ENCODE measurements at places on chromosomes 2 and 18. TPM values are rescaled to one million over a fixed set of nuclear protein-coding genes. Genes with fewer than 3 reads are reported as not detected.

Gene UGT1A7
- total RNA-seq: not detected

Gene KCNS3
- total RNA-seq: 8.8 TPM

Gene FEV
- total RNA-seq: not detected

Gene NEU2
- 0.24 TPM for total RNA-seq

Gene EVA1A
- total RNA-seq: 142 TPM

Gene PDE11A
- total RNA-seq: 0.42 TPM

Gene REEP1
- not detected for total RNA-seq

- DNase-seq: no peak
These were observed 24.7 kb downstream of the RND3 start for GRCh38 chr2:150462770-150463169.

GRCh38 chr2:9319338-9319715 is 104.0 kb downstream of the ITGB1BP1 start:
- no peak for DNase-seq

GRCh38 chr2:161400076-161400475 is 16.0 kb upstream of the TBR1 start:
- peak; percentile 71 for DNase-seq

GRCh38 chr18:27363872-27364271 is 178.8 kb upstream of the CHST9 start:
- no peak for DNase-seq

DNA sequence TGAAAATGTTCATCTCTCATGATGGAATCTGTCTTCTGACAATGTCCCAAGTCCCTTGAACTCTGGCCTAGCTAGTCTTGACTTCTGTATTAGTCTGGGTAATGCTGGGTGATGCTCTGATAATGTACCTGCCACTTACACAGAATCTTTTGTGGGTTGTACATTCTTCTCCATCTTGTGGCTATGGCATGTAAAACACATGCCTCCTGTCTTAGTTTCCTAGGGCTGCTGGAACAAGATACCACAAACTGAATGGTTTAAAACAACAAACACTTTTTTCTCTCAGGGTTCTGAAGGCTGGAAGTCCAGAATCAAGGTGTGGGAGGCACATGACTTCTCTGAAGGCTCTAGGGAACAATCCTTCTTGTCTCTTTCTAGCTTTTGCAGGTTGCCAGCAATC is 57.1 kb downstream of the RAPGEF4 start:
- DNase-seq: no peak

DNA sequence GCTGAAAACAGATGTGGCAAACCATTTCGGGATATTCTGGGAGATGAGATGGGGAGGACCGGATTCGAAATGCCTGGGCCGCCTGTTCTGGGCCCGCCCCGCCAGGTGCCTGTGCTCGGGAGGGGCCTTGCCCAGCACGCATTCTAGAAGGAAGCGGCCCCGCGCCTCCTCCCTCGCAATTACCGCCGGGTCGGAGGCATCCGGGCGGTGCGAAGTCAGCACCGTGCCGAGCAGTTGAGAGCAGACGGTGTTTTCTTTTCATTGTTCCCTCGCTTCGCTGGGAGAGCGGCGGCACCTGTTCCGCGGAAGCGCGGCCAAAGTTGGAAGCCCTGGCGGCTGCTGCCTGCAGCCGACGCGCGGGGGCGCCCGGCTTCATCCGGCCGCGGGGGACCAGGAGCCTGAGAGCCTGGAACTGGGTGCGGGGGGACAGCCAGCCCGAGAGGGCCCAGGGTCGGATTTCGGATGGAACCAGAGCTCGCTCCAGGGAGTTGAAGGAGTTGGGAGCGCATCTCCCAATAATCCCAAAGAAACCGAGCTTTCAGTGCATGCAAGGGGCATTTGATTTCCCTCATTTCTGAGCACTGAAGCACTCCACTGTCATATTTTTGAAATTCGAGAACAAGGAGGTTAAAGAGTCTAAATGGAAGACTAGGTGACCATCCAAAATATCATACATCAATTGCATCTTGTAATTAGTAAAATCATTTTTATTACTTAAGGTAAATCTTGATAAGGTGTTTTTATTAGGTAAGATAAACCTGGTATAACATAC is 241.8 kb upstream of the RAB12 start:
- DNase-seq: no peak

DNA sequence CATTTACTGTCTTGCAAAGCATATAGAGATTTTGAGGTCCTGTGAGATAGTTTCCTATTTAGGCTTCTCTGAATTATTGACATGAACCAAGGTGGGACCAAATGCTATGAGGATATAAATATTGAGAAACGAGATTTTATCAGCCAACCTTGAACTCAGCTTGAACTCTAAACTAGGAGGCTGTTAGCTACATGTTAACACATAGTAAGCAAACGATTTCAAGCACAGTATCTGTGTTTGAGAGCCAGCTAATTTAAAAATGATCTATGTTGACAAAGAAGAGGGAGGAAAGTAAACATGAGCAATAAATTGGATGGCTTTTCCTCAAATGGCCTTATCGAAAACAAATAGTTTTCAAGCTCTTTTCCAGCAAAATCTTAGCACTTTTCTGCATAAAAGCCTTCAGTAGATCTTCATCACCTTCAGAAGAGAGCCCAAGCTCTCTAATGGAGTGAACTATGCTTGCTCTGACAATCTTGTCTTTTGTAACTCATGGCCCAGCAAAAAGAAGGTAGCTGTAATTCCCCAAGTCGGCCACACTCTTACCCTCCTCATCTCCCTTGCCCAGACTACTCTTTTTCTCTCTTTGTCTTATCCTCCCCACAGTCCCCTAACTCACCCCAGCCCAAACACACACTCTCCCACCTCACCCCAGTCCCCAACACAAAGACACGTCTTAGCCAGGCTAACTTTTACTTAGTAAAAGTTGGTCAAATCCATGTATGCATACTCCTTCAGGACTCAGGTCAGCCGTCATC is 14.7 kb downstream of the CD28 start:
- no peak for DNase-seq

- no peak for DNase-seq
These were observed 80.8 kb downstream of the NAT8 start for GRCh38 chr2:73561422-73561821.

DNA sequence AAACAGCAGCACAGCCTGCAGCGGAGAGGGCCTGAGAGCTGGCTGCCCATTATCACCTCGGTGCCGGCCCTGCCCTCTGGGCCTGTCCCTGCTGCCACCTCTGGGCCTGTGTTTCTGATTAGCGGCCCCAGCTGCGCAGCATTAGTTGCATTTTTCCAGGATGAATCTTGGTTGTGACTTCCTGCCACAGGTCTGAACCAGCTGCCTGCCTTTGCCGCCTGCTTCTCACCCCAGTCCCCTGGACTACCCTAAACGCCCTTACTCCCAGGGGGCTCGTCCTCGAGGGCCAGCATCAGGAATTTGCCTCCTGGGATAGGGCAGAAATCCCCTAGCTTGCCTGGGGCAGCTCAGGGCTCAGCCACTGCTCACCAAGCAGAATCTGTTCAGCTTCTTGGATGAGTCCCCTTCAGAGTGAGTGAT is 342.8 kb downstream of the DYSF start:
- peak; percentile 67 for DNase-seq

DNA sequence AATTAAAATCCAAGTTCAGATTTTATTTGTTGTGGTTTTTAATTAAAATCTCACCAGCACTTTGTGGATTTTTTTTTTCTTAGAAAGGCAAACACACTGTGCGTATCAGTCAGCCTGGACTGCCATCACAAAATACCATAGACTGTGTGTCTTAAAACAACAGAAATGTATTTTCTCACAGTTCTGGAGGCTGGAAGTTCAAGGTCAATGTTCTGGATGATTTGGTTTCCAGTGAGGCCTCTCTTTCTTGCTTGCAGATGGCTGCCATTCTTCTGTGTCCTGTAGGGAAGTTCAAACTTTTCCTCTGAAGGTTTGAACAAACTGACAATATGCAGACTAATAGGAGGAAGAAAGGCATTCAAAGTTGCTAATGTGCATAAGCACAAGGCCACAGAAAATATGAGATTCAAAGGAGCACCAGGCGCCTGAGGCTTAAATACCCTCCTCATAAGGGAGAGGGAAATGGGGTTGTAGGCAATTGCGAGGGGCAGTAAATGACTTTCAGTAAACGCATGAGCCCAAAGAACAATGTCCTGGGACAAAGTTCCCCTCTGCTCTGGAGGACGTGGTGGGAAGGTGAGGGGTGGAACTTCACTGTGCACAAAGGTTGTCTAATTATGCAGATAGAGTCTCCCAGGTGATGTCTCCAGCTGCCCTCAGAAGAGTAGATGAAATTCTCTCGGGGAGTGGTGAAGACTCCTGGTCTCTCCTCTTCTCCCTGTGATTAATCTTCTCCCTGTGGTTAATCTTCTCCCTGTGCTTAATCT is 26.5 kb upstream of the KCNF1 start:
- DNase-seq: no peak

DNA sequence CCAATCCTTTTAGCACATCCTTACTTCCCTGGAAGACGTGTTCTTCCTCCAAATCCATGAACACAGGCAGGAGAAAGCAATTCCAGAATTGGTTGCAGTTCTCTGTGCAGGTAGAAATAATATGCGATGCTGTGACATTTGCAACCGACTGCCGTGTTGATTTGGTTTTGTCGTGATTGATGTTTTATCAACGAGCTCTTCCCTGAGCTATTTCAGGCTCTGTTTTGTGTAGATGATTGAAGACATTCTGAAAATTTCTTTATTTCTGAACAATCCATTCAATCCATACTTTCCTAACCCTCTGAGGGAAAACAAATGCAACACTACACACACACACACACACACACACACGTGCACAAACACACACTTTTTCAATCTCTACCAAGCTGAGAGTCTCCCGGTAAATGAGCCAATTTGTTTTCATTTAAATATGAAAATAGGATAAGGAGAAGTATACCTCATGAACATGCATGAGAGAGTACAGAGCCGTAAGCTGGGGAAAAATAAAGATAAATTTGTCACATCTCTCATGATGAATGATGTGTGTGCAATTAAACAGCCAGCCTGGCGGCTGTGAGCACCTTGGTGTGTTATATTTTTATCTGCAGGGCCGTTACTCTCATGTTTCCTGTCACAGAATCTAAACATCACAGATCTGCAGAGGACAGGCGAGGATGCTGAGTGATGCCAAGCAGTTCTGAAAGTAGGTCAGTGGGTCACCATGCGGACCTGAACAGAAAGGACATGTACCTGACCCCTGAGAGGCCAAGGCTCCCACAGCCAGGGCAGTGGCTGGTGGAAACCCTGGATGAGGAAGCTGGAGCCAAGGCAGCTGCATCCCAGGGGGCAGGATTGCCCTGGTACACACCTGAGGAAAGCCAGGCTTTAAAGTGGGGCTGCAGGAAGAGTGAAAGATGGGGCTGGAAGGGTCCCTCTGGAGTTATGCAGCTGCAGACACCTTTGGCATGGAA is 64.8 kb downstream of the PDCL3 start:
- no peak for DNase-seq

DNA sequence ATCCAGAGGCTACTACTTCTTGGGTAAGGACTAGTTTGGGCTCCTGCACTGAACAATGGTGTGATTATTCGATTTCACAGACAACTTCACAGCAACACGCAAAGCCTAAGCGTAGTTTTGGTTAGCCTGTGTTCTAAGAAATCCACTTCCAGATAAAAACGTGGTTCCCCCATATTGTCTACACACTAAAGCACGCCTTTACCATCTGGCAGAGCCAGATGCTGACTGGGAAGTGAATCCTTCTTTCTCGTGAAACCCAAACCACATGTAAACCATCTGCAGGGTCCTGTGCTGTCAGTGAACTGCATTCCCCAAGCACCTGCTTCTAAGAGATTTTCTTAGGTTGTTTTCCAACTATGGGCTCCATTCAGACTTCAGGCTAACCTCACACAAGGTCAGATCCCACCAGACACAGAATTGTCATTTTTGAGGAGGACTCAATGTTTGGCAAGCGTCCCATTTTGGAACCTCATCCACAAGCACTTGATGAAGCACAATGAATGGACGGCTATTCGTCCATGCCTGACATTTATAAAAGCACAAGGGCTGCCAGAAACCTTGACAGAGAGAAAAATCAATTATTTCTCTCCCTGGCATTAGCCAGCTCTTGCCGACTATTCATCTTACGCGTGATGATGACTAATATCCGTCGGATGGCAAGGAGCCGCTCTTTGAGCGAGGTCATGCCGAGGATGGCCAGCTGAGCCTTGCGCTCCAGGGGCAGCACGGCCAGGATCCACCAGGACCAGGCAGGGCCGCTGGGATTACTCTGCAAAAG is 38.4 kb downstream of the LONRF2 start:
- peak; percentile 86 for DNase-seq

Data from HT1080 (cell line).